ENCODE measurements at places on chromosomes 2 and 18.

GRCh38 chr2:155703917-155704316 lies 628.6 kb downstream of the NR4A2 start:
- DNase-seq, result no peak

DNA sequence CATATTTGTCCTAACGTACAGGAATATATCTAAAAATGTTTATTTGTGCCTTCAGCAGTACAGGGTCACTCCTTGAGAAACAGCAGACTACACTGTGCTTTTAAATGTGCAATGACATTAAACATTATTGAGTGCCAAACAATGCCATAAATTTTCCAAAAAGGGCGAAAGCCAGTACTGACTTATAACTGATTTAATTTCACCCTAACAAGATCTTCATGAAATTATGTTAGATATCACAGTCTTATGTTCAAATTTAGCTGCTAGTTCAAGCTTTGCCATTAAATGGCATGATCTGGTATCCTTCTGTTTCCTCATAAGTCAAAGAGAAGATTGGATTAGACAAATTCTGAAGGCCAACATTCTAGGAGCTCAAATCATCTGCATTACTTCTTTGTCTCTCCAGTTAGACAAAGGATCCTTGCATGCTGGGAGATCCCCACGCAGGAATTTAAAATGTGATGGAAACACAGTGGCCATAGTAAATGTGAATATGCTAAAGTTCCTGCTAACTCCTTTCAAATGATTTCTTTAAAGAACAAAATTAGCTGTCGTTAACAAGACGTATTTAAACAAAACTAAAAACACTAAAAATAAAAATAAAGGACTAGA lies 129.3 kb upstream of the STON1 start:
- no peak for DNase-seq

- DNase-seq, result no peak
Observed at GRCh38 chr18:7924616-7925015, 357.5 kb downstream of the PTPRM start.

GRCh38 chr18:61209801-61210200 lies 123.4 kb upstream of the CDH20 start:
- DNase-seq, result no peak

GRCh38 chr18:2916184-2916583 lies 69.4 kb downstream of the EMILIN2 start:
- DNase-seq, result no peak

GRCh38 chr2:120631724-120632123 lies 103.9 kb upstream of the GLI2 start:
- no peak for DNase-seq

GRCh38 chr2:6820903-6821584 lies 44.7 kb downstream of the CMPK2 start:
- no peak for DNase-seq

DNA sequence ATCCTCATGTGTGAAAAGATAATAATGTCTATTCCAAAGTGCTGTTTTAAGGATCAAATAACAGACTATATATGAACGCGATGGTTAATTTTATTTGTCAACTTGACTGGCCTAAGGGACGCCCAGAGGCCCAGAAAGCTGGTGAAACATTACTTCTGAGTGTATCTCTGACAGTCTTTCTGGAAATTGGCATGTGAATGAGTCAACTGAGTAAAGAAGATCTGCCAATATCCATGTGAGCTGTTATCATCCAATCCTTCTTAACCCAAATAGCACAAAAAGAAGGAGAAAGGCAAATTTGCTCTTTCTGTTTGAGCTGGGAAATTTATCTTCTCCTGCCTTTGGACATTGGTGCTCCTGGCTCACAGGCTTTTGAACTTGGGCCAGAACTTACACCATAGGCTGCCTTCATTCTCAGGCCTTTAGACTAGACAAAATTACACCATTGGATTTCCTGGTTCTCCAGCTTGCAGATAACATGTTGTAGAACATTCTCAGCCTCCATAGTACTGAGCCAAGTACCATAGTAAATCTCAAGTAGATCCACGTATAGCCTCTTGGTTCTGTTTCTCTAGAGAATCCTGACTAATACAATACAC lies 114.7 kb upstream of the DOCK10 start:
- DNase-seq, result no peak

DNA sequence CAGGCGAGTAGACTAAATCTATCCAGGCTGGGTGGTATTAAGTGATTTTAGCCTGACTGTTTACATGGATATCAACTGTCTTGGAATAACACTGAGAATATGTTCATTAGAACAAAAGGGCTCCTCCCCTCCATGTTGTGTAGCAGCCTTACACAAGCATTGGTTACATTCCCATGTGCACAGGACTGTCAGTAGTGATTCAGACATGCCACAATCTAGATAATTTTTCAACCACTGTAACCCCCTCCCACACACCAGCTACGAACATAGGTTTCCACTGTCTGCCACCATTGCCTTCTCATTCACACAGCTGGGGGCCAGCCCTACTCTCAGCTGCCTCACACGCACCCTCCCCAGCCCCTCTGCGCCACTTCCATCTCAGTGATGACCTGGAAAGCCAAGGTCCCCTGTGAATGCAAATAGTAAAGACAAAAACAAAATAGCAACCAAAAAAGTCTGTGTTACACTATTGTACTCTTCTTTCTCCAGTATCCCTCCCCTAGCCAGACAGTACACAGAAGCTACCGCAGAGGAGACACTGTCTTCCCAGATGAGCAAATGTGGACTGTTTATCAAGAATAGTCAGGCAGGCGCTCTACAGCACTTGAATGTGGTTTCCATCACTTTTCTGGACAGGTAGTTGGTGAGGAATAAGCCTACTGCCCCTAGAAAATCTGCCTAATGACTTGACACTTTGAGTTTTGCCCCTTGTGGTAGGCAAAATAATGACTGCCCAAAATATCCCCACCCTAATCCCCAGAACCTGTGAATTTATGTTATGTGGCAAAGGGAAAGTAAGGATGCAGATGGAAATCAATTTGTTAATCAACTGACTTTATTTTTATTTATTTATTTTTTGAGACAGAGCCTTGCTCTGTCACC lies 27.9 kb upstream of the TYMS start:
- no peak for DNase-seq

GRCh38 chr18:27645929-27646328 lies 460.8 kb upstream of the CHST9 start:
- DNase-seq, result no peak

DNA sequence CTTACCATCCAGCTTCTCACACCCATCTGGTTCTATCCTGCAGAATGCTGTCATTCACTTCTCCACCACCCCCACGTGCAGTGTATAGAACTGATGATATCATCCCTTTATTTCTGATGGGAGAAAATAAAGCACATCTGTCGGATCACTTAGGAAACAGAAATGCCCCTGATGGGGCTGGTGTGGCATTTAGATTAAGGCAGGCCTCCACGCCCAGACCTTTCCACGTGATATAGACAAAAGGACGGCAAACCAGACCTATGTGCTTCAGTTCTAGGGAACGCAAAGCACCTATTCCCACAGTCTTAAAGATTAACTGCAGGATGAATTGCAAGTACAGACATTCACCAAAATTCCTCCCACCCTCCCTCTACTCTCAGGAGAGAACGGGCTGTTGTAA lies 27.6 kb upstream of the CABLES1 start:
- DNase-seq, result no peak

DNA sequence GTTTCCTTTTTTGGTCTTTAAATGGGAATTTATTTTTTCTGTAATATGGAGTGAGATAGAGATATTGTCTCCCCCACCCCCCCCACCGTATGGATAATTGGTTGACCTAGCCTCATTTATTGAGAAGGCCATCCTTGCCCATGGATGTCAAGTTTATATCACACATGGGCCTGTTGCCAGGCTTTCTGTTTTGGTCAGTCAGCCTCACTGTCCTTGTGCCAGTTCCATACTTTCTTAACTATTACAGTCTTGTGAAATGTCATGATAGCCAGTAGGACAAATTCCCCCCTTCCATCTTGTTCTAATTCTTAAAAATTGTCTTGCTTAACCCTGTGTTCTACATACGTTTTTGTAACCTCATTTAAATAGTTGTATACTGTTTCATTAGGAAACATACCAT lies 12.5 kb downstream of the BABAM2 start:
- no peak for DNase-seq

- DNase-seq, result no peak
Observed at GRCh38 chr2:146265656-146266055, 1579.2 kb upstream of the ACVR2A start.

DNA sequence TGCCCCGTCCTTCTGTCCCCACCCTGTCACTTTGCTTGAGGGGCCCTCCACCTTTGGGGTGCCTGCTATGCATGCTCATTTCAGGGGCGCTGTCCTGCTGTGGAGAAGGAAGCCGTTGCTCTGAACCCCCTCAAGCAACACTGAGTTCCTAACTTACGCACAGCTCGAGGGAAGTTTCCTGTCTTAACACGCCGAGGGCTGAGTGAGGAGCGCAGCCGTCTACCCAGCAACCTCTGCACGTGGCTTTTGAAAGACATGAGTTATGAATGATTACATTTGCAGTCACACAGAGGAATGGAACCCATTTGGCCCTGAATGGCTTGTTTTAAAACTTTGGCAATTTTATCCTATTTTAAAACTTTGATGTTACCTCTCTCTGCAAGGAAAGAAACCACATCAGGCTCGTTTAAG lies 14.0 kb downstream of the RAMP1 start:
- DNase-seq, result no peak

DNA sequence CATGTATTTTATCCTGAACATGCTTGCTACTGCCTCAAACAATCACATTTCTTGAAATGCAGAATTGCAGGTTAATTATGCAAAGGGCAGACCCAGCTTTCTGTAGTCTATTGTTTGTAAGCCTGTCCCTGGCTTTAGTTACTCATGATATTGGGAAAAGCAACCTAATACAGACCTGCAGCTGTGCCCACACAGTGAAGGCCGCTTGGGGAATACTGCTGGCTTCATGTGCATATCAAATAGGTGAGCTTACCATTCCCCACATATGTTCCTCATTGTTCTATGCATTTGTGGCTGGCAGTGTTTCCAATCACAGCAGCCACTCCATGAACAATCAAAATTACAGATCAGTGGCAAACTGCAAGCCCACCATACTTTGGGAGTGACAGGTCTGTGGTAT lies 186.3 kb downstream of the TMEM163 start:
- DNase-seq, result no peak

DNA sequence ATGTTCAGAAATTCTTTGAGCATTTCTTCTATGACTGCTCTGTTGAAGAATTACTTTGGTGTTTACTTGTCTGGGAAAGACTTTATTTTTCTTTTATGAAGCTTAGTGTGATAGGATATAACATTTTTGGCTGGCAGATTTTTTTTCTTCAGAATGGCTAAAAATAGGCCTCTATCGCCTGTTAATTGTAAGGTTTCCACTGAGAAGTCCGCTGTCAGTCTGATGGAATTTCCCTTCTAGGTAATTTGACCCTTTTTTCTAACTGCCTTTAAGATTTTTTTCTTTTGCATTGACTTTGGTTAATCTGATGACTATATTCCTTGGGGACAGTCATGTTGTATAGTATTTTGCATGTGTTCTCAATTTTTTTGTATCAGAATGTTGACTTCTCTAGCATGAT lies 590.7 kb downstream of the ADCYAP1 start:
- no peak for DNase-seq

DNA sequence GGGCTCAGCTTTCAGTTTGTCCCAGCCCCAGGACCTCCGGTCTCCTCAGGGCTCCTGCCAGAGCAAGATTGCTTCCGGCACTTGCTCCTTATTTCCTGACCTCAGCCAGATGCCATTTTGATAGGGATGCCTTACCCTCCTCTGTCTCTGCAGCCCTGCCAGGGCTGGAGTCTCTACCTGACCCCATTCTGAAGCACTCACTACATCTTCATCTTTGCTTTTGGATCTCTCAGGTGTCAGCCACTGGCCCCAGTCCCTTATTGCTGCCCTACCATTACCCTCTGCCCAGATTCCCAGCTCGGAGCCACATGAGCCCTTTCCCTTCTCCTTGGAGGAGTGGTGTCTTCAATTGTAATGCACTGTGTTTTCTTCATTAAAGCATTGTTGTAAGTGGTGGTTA lies 17.1 kb downstream of the OSBPL6 start:
- DNase-seq, result no peak

GRCh38 chr2:85772841-85773491 lies 19.2 kb downstream of the ATOH8 start:
- no peak for DNase-seq

All from stimulated activated naive B cell treated with anti-CD40 and anti-IgM and Interleukin-4, amounts not matched to agents 10 μg/mL and 1 μg/mL and 100 μg/mL, for 72 hours (primary cell).